Activated CD4-positive, alpha-beta T cell treated with anti-CD3 and anti-CD28 coated beads, Interleukin-2, amount 50 U/mL, for 4 hours (primary cell): ENCODE measurements at places on chromosomes 12 and 14.
A peak's percentile ranks its signal among the peaks of the same experiment; 100 is the strongest.

DNA sequence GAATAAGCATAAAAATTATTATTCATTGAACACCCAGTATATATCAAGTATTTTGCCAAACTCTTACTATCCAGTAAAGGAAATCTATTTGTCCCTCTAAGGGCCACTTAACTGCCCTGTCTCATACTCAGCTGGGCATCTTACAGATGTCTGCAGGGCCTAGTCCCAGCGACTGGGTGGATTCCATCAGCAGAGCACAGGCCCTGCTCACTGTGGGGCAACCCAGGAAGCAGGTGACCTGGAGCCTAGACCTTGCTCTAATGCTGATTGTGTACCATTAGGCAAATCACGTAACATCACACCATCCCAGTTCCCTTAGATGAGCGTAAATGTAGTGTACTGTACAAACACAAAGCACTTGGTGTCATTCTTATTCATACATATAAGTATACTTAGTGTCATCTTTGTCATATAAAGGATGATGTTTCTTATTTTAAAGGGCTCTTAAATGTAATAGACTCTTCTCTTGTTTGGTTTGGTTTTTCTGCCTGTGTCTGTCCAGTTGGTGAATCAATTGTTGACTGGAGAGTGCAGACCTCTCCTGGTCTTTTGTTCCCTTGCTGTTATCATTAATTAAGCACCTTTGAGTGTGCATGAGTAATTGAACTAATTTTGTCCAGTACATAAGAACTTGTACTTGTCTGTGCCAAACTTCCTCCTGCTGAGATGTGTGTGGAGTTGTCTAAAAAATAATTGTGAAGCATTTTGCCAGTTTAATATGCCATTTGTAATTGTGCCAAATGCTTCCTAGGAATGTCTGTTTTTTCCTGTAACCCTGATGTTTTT, 49.3 kb downstream of the RAB35 start:
- no peak for DNase-seq

GRCh38 chr12:116853507-116853906, 27.7 kb downstream of the HRK start:
- no peak for DNase-seq

- no peak for DNase-seq
These were observed 42.8 kb downstream of the SLC8B1 start for GRCh38 chr12:113292091-113292490.

GRCh38 chr14:20332431-20332787, 670 bp downstream of the CCNB1IP1 start:
- no peak for DNase-seq

- no peak for DNase-seq
These were observed 25.0 kb downstream of the OTUB2 start for GRCh38 chr14:94051115-94051514.

GRCh38 chr12:49580572-49581535, 12.9 kb upstream of the MCRS1 start:
- peak; percentile 39 for DNase-seq

GRCh38 chr14:74683406-74683805, 29.5 kb downstream of the AREL1 start:
- DNase-seq: no peak

GRCh38 chr12:92045852-92046251, 99.8 kb downstream of the BTG1 start:
- DNase-seq: no peak

- DNase-seq: no peak
These were observed 24.5 kb upstream of the IGF1 start for GRCh38 chr12:102504871-102505270.

- DNase-seq: no peak
These were observed 69.0 kb upstream of the OVCH1 start for GRCh38 chr12:29566441-29566840.

DNA sequence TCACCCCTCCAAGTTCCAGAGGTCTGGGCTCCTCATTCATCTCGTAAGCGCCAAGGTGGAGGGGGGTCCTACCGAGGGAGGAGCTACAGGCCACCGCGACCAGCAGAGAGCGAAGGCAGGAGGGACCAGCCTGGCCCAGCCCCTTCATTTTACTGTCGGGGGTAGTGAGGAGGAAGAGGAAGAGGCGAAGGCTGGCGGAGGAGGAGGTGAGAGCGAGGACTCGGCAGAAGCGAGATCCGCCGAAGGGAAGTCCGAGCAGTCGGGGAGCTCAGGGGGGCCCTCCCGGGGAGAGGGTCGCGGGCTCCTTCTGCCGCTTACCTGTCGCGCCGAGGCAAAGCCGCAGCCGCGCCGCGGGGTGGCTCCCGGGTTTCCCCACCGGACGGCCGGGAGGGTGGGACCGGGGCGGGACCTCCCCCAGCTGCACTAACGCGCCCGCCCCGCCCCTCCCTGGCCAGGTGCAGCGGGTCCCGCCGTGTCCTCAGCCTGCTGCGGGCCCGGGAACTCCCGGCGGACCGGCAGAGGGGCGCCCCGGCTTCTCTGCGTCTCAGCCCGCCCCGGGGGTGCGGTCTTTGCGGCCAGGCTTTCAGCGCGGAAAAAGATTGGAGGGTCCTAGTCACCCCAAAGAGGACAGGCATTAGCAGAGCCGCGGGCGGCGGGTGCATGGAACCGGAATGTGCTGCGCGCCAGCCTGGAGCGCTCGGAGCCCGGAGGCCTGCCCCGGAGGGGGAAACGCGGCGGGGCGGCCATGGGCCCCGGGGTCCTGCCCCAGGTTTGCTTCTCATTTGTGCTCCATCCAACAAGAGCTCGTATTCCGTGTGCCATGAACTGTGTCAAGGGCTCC, at the start of gene GALNT6:
TSS of gene GALNT6 (minus strand) at position 124 of the 841 bp plus-strand sequence. CDS start 11,625 bp downstream, outside the sequence.
- DNase-seq: peak; percentile 59

DNA sequence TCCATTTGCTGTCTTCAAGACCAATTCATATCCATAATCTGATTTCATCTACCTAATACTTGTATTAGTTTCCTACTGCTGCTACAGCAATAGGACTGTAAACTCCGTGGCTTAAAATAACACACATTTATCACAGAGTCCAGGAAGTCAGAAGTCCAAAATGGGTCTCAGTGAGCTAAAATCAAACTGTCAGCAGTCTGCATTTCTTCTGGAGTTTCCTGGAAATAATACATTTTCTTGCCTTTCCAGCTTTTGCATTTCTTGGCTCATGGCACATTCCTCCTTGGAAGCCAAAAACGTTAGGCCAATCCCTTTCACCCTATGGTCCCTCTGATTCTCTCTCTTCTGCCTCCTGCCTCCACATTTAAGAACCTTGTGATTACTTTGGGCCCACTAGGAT, 239.8 kb downstream of the PRKD1 start:
- DNase-seq: no peak

- DNase-seq: no peak
These were observed 824 bp downstream of the TBK1 start for GRCh38 chr12:64452559-64453329.

DNA sequence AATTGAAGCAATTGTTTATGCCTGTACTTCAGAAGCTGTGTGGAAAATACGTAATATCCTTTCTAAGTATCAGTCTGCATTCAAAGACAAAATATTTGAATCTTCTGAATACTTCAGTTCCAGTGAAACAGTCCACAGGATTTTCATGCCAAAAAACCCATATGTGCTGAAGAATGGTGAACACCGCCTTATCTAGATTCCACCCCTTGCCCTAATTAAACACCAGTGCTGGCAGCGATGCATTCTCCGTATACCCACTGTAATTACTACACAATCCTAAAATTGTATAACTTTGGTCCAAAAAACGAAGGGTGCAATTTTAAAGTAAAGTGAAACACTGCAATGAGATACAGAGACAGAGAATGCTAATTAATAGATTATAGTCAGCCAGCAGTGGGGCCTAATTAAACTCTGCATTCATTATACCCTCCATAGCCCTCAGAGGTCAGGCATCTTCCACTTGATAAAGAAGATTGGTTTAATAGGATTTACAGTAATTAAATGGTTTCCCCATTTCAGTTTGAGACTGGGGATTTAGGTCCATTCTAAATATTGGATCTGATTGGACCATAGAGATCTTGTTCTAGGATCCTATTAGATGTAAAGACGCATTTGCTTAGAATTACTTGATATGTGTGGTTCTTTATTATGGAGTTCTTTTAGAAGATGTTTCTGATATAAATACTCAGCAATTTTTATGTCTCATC, 43.9 kb downstream of the ERC1 start:
- no peak for DNase-seq

DNA sequence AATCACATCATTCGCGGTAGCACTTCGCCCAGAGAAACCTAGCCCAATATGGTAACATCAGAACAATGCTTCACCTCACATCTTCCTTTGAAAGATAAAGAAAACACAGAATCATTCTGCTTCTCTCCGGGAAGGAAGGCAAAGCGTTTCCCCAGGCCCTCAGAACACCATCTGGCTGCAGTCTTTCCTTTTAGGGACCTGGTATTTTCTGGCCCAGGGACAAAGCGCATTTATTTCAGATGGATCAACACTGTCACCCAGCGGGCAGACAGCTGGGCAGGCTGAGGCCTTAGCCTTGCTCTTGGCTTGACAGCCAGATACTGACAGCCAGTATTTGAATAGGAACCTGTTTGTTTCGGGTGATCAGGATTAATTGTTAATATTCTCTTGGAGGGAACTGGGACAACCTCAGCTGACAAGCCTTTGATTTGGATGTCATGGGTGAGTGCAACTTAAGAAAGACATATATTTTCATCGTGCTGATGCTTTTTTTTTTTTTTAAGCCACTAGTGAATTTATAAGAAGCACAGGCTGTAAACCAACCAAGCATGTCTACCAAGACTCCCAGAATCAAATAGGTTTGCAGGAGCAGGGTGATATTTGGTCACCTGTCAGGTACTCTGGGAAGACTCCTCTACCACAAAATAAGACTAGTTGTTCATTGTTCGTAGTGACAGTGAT, 118.9 kb downstream of the VEZT start:
- DNase-seq: no peak

DNA sequence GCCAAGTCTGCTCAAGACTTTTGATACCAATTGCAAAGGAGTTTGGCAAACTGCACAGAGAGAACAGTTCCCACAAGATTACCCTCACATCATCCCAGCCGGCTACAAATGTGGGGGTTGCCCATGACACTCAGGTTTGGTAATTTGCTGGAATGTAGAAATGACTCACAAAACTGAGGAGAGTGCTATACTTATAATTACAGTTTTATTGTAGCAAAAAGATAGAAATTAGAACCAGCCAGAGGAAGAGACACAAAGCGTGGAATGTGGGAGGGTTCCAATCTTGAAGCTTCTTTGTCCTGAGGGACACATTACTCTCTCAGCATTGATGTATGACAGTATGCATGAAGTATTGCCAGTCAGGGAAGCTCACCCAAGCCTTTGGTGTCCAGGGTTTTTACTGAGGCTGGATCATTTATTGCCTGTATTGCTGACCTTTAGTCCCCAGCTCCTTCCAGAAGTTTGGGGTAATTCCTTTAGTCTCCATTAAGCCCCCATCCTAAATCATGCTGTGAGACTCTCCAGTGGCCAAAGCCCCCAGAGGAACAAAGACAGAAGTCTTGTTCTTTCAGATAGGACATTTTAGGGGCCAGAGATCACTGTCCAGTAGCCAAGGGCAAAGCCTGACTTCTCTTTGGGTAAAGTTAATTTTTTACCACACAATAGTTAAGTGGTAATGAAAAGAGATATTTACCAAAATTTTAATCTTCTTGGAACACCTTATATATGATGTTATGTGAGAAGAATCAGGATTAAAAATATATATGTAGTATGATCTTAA, 9.9 kb downstream of the TBK1 start:
- DNase-seq: no peak

DNA sequence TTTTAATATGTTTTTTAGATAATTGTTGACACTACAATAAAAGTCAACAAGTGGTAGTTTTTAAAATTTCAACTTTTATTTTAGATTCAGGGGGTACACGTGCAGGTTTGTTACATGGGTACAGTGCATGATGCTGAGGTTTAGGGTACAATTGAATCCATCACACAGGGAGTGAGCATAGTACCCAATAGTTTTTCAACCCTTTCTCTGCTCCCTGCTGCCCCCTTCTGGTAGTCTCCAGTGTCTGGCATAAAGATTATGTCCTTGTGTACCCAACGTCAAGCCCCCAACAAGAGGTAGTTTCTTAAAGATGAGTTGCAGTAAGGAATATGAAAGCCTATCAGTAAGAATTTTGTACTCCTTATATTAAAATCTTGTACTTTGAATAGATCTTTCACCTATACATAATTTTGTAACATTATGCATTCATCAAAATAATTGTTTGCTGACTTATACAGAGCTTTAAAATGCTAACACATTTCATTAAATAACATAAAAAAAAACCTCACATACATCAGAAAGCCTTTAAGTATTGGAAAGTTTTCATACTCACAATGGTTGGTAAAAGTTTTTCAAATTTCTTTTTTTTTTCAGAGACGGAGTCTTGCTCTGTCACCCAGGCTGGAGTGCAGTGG, 5.4 kb upstream of the RALGAPA1 start:
- DNase-seq: peak; percentile 80

- DNase-seq: no peak
These were observed 222.9 kb upstream of the DDHD1 start for GRCh38 chr14:53376064-53376463.

- DNase-seq: no peak
These were observed 9.3 kb upstream of the SERPINA5 start for GRCh38 chr14:94571950-94572349.

DNA sequence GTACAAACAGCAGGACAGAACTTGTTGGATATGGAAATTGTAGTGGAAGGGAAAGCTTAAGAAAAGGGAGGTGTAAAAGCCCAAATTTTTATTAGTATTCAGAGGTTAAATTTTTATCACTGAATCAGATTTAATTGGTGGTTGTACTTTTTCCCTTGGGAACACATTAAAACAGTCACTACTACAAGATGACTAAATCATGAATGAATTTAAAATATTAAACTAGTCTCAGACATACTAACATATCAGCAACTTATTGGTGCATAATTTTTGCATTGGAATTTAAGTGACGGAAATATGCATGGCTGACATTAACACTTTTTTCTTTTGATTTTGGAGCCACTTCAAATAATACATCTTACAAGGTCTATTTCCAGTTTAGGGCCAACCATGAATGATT, 27.6 kb downstream of the SAMD4A start:
- no peak for DNase-seq

DNA sequence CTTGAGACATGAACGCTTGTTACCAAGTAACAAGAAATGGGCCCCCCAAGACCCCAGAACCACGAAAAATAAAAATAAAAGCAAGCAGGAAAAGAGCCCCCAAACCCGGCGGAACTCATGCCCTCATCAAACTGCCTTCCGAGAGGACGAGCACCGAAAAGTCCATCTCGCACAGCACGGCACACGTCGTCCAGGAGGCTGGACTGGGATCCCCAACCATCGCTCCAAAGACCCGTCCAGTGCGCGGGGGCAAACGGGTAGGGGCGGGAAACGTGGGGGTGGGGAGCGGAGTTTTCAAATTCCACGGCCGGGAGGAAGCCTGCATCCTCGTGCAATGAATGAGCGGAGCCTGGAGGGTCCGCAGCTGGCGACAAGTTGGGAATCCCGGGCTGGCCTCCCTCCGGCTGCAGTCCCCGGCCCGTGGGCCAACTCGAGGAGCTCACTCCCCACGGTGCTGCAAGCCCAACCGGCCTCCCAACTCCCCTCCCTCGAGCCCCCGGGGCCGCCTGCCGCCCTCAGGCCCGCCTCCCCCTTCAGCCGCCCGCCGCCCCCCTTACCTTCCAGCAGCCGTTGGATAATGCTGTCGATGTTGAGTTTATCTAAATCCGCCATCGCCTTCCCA, 484 bp downstream of the PPP1CC start:
- DNase-seq: no peak

- DNase-seq: no peak
These were observed 57.3 kb downstream of the ACACB start for GRCh38 chr12:109173443-109174240.

GRCh38 chr12:100219328-100220109, 18.9 kb downstream of the ACTR6 start:
- no peak for DNase-seq
